Epithelial cell of esophagus (primary cell): ENCODE measurements at places on chromosomes 2 and 18.
A peak's percentile ranks its signal among the peaks of the same experiment; 100 is the strongest.

DNA sequence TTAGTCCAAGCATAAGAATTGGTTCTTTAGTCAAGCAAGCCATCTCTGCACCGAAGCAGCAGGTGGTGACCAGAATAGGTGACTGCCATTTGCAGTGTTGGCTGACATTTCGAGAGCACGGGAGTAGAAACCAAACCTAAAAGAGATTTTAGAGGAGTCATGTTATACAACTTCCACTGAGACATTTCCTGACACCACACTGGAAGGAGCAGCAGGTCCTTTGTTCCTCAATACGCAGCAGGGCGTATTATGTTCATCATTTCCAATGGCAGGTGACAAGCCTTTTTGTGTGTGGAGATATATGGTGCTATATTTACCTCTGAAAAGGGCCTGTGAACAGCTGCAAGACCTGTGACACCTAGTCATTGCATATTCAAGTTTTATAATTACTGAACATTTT is 418.8 kb upstream of the NETO1 start:
- no peak for DNase-seq

GRCh38 chr2:216905649-216906329 is 45.9 kb upstream of the TNP1 start:
- no peak for DNase-seq

DNA sequence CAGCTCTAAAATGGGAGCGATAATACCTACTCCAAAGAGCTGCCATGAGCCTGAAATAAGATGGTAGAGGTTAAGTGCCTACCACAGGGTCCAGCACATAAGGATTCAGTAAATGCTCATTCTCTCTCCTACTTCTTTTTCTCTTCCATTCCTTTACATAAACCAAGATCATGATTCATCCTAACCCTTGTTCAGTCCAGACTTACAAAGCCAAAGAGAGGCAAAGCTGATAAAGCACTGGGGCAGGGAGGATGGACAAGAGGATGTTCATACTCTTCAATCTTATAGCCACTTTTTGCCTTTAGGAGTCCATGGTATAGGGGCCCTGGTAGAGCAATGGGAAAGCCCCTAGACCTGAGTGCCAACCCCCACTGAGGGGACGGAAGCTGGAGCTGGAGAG is 75.6 kb upstream of the PKDCC start:
- DNase-seq: no peak

- DNase-seq: no peak
Measured at GRCh38 chr2:236971919-236972381, 113.7 kb upstream of the COPS8 start.

DNA sequence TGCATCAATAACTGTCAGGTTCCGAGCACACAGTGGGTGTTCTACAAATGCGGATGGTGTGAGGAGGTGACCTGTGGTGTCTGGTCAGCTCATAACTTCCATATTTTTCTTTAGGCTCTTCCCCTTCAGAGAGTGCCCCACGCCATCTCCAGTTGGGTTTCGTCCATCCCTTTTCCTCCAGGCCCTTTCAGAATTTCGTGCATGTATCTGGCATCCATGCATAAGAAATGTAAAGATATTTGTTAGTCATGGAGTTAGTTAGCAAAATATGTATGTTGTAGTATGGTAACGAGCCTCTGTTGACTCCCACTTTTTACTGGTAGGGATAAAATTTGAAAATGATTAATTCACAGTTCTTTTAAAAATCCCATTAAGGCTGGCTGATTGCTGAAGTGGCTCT is 67.2 kb downstream of the SNTG2 start:
- no peak for DNase-seq

DNA sequence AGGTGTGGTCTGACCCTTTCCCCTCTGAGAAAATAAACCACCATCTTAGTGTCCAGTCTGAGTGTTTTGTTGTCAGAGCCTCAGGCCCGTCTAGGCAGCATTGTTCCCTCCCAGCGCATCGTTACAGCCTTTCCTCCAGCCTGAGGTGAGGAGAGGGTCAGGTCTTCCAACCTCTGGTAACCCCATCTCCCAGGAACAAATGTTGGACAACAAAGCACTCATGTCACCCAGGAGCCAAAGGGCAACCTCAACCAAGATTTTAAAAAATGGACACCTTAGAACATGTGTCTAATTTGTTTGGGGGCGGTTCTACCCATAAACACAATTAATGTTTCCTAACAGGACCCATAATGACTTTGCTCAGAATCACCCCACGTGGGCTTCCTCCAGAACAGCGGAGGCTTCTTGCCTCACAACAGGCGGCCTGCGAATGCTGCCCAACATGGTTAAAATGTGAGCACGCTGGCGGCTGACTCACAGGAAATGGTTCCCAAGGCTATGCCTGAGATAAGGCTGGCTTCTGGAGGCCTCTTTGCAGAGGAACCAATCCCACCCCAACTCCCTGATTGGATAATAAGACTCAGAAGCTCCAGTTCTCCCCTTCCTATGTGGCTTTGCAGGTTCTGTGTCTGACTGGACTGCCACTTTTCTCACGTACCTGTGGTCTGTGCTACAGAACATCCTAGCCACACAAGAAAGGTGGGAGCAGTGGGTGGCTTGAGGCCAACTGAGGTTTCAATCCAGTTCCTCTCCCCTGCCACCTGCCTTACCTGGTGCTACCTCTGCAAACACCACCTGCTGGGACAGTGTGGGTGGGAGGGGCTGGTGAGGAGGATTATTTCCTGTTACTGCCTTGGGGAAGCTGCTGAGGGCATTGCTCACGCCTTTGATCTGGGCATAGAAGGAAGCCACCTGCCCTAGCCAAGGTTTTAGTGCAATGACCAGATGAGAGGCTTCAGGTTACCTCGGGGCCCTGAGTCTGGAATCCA is 108.8 kb downstream of the B3GNT2 start:
- peak; percentile 76 for DNase-seq

DNA sequence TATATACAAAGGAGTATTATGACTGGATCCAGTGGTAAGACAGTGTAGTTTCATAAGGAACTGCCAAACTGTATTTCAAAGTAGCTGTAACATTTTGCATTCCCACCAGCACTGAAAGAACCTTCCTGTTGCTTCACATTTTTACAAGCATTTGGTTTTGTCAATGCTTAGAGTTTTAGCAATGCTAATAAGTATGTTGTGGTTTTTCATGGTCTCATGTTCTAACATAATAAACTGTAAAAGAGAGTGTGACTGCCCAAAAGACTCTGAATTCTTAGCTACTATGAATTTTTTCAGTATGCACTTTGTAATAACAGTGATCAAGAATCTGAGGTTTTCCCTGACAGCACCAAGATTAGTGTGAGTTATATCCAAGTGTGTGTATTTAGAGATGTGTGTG is 604.2 kb downstream of the XIRP2 start:
- DNase-seq: no peak

DNA sequence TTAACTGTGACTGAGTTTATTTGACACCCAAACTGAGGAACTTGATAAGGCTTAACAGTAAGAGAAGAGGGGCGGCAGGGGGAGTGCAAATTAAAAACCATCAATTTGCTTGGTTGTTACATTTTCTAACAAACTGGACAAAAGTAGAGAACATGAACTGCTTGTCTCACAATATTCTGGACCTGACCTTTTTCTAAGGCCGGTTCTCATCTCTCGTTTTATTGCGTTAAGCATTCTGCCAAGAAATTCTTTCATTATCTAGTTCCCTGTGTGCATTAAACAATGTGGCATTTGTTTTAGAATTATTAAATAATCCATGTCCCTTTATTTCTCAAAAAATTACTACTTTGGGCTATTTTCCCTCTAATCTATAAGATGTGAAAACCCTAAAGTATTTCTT is 565.2 kb upstream of the PKDCC start:
- DNase-seq: no peak

DNA sequence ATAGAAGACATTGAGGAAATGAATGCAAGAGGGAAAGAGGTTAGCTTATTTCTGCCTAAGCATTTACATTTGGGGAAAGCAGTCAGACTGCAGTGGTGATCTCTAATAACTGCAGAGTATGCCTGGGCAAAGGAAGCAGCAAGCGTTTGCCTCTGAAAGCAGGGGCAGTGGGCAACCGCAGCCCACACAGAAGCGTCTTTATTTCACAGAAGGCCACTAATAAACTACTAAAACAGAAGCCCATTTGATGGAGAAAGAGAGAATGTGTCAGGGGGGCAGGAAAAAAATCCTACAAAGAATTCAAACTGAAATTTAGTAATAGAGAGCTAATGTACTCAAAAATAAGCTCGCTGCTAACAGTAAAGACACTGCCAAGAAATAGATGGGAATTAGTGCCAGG is 53.1 kb downstream of the LRRTM4 start:
- DNase-seq: no peak

- no peak for DNase-seq
Measured at GRCh38 chr2:205051417-205051816, 506.1 kb downstream of the PARD3B start.

DNA sequence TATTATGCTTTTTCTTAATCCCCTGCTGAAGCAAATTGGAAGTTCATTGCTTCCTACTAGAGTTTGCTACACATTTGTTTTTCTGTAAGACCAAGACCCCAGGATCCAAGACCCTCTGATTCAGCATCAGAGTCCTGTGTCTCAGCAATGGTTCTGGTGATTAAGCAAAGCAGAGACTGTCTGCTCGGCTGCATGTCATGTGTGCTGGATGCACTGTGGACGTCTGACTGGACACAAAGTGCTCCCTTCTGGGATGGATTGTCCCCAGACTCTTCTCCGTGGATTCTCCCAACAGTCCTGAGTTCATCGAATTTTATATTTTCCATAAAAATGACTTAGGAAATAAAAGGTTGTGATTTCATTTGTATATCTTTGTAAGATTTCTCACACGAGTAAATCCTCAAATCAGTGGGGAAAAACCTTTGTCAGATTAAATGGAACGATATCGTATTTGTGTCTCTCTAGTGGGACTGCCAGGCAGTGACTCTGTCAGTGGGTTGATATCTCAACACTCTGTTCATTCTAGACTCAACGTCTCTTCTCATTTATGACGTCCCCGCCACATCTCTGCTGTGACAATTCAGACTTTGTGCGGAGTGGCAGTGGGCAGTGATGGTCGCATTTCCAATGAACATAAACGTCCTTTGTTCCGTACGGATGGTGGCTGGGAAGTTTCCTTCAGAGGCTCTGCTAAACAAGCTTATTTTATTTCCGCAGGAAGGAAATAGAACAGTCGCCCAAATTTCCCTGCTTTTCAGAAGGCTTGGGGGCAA is 58.6 kb downstream of the NCAPH start:
- DNase-seq: no peak

DNA sequence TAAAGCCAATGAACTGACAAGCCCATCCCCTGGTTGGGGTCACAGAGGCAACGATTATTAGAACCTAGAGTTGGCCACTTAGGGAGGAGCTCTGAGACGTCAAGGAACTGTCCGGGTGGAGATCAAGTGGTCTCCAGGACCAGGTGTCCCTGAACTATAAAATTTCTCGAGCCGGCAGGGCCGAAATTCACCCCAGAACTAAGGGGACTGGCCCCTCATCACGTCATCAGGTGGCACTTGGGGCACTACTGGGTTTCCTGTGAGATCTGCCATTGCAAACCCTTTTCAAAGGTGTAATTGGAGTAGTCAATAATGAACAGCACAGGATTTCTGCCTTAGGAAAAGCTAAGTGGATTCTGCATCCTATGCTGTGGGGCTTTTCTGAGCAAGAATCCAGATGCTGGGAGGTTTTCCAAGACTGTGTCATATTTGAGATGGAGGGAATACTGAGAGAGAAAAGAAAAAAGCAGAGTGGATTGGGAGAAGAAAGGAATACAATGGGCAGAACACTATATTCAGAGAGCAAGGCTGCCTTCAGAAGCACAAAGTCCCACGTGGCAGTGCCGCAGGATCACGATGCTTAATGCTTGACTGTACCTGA is 113.6 kb downstream of the ALPK2 start:
- DNase-seq: no peak

DNA sequence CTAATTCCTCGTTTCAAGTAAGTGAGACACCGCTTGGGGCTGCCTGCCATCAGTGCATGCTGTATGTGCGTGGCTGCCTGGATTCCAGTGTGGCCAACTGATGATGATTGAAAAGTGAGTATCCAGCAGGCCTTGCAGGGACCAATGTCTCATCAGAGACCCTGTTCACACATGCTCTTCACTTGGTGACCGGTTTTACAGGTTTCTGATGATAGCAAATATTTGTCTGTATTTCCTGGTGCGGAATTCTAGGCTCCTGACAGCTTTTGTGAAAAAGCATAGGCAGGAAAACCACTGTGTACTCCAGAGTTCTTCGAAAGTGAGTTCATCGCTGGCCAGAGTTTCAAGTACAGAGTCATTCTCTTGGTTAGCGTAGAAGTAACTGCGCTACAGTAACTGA is 13.8 kb upstream of the YWHAQ start:
- DNase-seq: peak; percentile 99

- DNase-seq: no peak
Measured at GRCh38 chr2:205535001-205535400, 147.3 kb upstream of the NRP2 start.

DNA sequence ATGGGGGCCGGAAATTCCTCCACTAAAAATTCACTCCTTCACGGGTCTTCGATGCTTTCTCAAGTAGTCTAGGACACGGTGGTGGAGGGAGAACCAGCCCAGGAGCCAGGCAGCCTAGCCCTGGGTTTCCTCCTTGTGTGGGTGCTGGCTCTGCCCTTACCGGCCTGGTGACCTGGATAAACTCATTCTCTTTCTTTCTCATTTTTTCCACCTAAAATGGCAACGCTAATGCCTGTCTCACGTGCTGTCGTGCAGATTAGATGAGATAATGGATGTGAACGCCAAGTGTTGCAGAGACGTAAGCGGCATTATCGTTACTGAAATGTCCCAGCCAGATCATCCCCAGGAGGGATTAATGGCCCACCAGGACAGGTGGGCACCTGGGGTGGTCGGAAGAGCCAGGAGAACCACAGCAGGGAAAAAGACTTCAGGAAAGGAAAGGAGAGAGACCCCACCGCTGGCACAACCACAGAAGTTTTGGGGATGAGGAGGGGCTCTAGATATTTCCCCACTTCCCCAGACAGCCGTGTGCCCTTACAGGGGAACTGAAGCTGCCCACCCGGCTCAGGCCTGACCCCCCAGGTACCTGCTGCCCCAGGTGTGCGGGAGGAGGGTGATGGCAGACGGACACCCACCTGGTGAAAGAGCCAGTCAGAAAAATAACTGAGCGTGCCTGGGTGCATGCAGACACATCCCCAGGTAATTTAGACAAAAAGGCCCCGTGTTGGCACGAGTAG is 100.8 kb upstream of the ASAP2 start:
- DNase-seq: no peak

GRCh38 chr2:72895759-72896281 is 8.6 kb downstream of the SPR start:
- peak; percentile 60 for DNase-seq

- peak; percentile 58 for DNase-seq
Measured at GRCh38 chr2:42844901-42845821, 52.8 kb upstream of the HAAO start.

- DNase-seq: no peak
Measured at GRCh38 chr2:235054919-235055318, 103.1 kb downstream of the SH3BP4 start.

GRCh38 chr2:216657980-216658379 is 24.8 kb downstream of the IGFBP2 start:
- no peak for DNase-seq

- DNase-seq: no peak
Measured at GRCh38 chr18:63619661-63620060, 24.4 kb downstream of the SERPINB4 start.

- peak; percentile 72 for DNase-seq
Measured at GRCh38 chr18:2442726-2443275, 128.5 kb downstream of the METTL4 start.

GRCh38 chr18:2502394-2502793 is 68.9 kb downstream of the METTL4 start:
- no peak for DNase-seq
